ENCODE measurements at places on chromosomes 1 and 21.

DNA sequence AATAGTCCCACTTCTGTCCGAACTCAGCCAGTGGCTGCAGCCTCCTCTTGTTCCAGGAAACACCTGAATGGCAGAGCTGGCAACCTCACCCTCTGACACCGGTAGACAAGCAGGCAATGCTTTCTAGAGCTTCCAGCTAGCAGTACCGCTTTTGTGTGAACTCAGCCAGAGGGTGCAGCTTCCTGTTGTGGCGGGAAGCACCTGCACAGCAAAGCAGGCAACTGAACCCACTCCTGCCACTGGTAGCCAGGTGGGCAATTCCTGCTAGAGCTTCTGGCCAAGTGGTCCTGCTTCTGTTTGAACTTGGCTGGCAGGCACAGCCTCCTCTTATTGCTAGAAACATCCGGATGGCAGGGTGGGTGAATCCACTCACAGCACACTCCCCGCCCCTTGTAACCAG lies 40.1 kb upstream of the TMPRSS15 start:
- DNase-seq: no peak

DNA sequence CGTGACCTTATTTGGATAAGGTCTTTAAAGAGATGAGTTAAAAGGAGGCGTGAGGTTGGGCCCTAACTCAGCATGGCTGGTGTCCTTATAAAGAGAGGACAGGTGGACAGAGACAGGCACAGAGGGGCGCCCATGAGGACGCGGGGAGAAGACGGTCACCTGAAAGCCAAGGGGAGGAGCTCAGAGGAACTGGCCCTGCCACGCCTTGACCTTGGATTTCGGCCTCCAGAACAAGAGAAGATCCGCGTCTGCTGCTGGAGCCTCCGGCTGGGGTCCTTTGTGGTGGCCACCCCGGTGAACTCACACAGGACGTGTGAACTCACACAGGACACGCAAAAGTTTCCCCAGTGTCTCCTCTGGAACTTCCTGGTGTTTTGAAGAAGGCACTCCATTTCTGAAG lies 122.7 kb downstream of the SIK1 start:
- no peak for DNase-seq

GRCh38 chr21:39064325-39065012 lies 118.8 kb downstream of the PSMG1 start:
- no peak for DNase-seq

DNA sequence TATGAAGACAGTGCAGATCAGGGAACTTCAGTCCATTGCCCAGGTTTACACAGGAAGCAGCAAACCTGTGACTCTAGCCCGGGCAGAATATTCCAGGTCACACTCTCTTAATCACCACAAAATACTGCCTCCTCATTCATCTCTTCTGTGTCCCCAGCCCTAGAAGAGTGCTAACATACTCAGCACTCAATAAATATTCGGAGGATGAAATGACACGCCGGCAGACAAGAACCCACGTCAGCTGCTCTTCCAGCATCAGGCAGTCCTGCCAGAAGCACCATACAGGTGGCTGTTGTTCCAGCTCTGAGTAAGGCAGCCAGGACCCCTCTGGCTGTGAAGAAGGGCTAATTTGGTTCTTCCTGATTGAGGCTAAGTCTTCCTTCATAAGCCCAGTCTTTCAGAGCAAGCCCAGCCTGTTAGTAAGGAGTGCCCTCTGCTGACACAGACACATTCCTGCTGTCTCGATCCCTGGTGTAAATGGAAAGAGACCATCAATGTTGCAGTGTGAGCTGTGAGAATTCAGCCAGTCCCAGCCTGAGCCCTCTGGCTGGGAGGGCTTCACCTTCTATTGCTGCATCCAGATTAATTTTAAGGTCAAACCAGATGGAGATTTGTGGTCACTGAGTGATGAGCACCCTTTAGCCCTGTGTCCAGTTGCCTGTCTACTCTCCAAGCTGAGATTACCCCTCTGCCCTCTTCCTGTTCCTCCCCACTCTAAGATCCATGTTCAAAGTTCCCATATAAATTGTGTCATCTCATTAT lies 45.0 kb upstream of the KIRREL1 start:
- DNase-seq: peak; percentile 32

- no peak for DNase-seq
Observed at GRCh38 chr1:4698911-4699310, 44.5 kb downstream of the AJAP1 start.

DNA sequence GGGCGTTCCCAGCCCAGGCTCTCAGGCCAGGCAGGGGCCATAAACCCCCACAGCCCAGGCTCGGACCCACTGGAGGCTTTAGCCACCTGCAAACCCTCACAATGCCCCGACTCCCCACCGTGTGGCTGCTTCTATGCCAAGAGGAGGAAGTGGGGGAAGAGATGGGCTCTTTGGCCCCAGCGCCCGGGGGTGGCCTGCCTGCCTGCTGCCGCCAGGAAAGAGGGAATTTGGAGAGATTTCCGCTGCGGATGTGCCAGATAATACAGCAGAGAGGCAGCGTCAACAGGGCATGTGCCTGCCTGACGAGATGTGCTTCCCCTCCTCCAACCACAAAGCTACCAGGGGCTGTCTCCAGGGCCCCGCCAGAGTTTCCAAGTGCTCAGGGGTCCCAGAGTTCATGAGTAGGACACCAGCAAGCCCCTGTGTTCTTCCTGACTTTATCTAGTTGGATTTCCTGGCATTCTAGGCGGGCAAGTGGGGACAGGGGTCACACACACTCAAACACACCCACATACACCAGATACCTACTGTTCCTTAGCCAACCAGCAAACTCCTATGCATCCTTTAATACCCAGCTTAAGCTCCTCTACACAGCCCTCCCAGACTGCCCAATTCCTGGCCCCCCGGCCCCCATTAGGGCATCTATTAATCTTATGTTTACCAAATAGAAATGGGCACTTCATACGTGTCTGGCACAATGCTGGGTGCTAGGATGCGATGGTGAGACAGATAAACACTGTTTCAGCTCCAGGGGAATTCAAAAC lies 14.1 kb downstream of the EPHA2 start:
- DNase-seq: no peak

- peak; percentile 81 for DNase-seq
Observed at GRCh38 chr1:201275253-201275666, 8.0 kb upstream of the PKP1 start.

DNA sequence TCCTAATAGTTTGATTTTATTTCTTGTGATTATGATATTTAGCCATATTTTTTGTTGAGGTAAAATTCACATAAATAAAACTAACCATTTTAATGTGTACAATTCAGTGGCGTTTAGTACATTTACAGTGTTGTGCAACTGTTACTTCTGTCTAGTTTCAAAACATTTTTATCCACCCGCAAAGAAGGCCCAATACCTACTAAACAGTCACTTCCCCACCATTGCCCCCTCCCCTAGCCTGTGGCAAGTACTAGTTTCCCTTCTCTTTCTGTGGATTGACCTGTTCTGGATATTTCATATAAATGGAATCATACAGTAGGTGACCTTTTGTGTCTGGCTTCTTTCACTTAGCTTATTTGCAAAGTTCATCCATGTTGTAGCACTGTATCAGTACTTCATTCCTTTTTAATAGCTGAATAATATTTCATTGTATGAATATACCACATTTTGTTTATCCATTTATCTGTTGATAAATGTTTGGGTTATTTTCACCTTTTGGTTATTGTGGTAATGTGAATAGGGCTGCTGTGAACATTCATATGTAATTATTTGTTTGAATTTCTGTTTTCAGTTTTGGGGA lies 4.1 kb downstream of the FLVCR1 start:
- no peak for DNase-seq

DNA sequence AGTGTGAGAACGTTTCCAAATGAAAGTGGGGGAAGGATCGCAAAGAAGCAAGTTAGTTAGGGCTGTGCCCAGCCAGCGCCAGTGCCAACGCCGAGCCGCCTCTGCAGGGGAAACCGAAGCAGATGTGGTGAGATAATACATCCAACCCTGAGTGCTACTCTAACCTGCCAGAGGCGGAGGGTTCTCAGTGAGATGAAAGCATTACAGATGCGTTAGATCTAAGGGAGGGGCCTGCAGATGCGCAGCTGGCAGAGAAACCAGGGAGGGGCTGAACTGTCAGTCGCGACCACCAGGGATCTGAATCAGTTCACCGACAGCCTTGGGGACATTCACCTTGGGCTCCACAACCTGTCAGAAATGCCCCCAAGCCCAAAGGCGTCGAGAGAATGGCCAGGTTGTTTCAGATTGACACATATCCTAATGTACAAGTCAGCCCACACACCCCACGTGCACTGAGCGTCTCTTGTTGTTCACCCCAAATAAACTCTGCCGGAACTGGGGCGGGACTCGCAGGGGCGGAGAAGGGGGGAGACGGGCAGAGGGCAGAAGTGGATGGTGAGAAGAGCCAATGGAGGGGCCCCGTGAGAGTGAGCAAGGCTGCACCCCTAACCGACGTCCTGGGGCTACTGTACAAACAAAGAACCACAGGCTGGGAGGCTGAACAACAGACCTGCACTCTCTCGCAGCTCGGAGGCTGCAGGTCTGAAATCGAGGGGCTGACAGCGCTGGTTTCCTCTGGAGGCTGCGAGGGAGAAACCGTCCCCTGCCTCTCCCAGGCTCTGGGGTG lies 8.7 kb upstream of the UMODL1 start:
- DNase-seq: no peak

DNA sequence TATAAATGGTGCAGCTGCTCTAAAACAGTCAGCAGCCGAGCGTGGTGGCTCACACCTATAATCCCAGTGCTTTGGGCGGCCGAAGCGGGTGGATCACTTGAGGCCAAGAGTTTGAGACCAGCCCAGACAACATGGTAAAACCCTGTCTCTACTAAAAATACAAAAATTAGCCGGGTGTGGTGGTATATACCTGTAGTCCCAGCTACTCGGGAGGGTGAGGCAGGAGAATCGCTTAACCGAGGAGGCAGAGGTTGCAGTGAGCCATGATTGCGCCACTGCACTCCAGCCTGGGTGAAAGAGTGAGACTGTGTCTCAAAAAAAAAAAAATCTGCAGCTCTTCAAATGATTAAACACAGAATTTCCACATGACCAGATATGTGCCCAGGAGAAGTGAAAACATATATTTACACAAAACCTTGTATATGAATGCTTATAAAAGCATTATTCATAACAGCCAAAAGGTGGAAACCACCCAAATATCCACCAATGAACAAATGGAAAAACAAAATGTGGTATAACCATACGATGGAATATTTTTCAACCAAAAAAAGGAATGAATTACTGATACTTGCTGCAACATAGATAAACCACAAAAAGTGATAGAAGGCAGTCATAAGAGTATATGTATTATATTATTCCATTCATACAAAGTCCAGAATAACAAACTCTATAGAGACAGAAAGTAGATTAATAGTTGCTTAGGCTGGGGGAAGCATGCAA lies 14.1 kb downstream of the EPS15 start:
- no peak for DNase-seq

GRCh38 chr1:19409477-19410341 lies 75.6 kb downstream of the CAPZB start:
- no peak for DNase-seq

DNA sequence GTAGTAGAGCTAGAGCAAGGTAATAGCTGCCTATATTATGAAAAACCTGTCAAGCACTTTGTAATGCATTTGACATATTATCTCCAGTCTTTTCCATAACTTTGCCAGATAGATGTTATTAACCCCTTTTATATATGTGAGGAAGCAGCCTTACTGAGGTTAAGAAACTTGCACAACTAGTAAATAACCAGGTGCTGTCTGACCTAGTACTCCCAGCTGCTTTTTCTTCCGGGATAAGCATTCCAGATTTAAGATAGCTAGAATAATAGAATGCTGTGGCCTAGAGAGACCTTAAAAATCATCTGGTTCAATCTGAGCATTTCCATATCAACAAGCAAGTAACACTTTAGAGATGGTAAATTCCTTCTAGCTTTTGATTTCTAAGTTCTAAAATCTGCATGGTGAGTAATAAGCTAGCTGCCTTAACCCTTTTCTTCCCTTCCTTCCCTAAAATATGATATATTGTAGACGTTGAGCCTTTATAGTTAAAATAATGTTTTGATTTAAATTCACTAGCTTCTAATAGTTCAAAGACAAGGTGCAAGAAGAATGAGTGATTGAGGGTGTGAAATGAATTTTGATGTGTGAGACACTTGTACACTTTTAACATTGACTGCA lies 1.8 kb downstream of the SH3GLB1 start:
- peak; percentile 4 for DNase-seq

GRCh38 chr1:200168926-200169325 lies 141.4 kb downstream of the NR5A2 start:
- DNase-seq: no peak

- no peak for DNase-seq
Observed at GRCh38 chr21:23968722-23969647, 1638.3 kb downstream of the MRPL39 start.

GRCh38 chr1:14713077-14713476 lies 114.6 kb downstream of the KAZN start:
- DNase-seq: no peak

GRCh38 chr1:183995322-183996039 lies 42.0 kb downstream of the COLGALT2 start:
- DNase-seq: no peak

GRCh38 chr1:40120128-40120527 lies 23.1 kb upstream of the PPT1 start:
- DNase-seq: no peak

- no peak for DNase-seq
Observed at GRCh38 chr1:205127646-205128045, 5.9 kb upstream of the RBBP5 start.

- DNase-seq: no peak
Observed at GRCh38 chr1:33465316-33465715, 7.1 kb upstream of the ZSCAN20 start.

GRCh38 chr1:17742583-17742982 lies 12.6 kb upstream of the ACTL8 start:
- no peak for DNase-seq

DNA sequence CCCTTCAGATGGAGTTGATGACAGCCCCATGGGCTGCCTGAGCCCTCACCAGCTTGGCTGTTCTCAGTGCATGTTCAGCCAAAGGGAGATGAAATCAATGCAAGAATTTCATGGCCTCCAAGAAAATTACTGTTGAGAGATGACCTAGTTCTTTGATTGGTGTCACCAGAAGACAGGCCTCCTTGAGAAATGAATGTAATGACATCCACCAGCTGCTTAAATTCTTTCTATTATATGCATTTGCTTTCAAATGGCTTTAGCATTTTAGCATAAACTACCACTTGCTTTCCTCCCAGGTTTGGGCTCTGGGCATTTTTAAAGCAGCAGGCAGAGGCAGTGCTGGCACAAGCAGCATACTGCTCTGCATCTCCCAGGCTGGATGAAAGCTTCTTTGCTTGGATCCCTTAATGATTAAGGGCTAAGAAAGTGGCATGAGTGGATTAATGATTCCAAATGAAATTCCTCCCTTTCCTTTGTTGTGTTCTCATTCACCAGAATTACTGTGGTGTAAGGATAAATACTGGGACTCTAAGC lies 278.4 kb downstream of the ZNF326 start:
- no peak for DNase-seq

DNA sequence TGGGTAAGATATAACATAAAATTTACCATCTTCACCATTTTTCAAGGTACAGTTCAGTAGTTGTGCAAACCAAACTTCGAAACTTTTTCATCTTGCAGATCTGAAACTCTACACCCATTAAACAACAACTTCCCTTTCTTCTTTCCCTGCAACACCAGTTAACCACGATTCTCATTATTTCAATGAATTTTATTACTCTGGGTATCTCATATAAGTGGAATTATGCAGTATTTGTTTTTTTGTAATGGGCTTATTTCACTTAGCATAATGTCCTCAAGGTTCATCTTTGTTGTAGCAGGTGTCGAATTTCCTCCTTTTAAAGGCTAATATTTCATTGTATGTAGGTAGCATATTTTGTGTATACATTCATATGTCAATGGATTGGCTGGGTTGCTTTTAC lies 146.1 kb downstream of the SPATA46 start:
- no peak for DNase-seq

- DNase-seq: no peak
Observed at GRCh38 chr1:53946252-53947171, at the start of gene LRRC42. LRRC42 (plus strand) TSS chr1:53946350; CDS start chr1:53952000, 5,650 bp downstream.

- no peak for DNase-seq
Observed at GRCh38 chr1:201693890-201694607, 134.9 kb upstream of the IPO9 start.
